ENCODE measurements at places on chromosomes 16 and 17. TPM values are rescaled to one million over a fixed set of nuclear protein-coding genes. Genes with fewer than 3 reads are reported as not detected.

- peaks cover 81% of the 10 kb centered on the region for H3K36me3 ChIP-seq
- peaks cover 10% of the 10 kb centered on the region for H3K27me3 ChIP-seq
- H3K27ac ChIP-seq = no peak overlapping the region
- no peak for DNase-seq
- H3K4me3 ChIP-seq = no peak overlapping the region
Observed at GRCh38 chr16:35570946-35571345, 2111.5 kb downstream of the TP53TG3F start.

Gene DOC2A
- 16.4 TPM for total RNA-seq

Gene KIF2B
- total RNA-seq = not detected

Gene HSPB9
- 0.57 TPM for total RNA-seq

GRCh38 chr17:79132271-79133064 lies 57.8 kb downstream of the ENGASE start:
- H3K36me3 ChIP-seq = no peaks in the 10 kb centered on the region
- no peak overlapping the region for H3K4me3 ChIP-seq
- no peaks in the 10 kb centered on the region for H3K4me1 ChIP-seq
- no peak for DNase-seq
- H3K27me3 ChIP-seq = no peaks in the 10 kb centered on the region

GRCh38 chr17:64148699-64149098 lies 18.8 kb upstream of the ERN1 start:
- DNase-seq = no peak
- H3K4me3 ChIP-seq = no peak overlapping the region
- H3K27ac ChIP-seq = no peak overlapping the region
- peaks cover 23% of the 10 kb centered on the region for H3K4me1 ChIP-seq
- H3K27me3 ChIP-seq = no peaks in the 10 kb centered on the region
- peaks cover 23% of the 10 kb centered on the region for H3K36me3 ChIP-seq

- H3K4me1 ChIP-seq = no peaks in the 10 kb centered on the region
- H3K27ac ChIP-seq = peak overlapping the region; percentile 2
- H3K36me3 ChIP-seq = no peaks in the 10 kb centered on the region
- H3K4me3 ChIP-seq = no peak overlapping the region
Observed at GRCh38 chr17:50325906-50326305, 20.0 kb upstream of the XYLT2 start.

DNA sequence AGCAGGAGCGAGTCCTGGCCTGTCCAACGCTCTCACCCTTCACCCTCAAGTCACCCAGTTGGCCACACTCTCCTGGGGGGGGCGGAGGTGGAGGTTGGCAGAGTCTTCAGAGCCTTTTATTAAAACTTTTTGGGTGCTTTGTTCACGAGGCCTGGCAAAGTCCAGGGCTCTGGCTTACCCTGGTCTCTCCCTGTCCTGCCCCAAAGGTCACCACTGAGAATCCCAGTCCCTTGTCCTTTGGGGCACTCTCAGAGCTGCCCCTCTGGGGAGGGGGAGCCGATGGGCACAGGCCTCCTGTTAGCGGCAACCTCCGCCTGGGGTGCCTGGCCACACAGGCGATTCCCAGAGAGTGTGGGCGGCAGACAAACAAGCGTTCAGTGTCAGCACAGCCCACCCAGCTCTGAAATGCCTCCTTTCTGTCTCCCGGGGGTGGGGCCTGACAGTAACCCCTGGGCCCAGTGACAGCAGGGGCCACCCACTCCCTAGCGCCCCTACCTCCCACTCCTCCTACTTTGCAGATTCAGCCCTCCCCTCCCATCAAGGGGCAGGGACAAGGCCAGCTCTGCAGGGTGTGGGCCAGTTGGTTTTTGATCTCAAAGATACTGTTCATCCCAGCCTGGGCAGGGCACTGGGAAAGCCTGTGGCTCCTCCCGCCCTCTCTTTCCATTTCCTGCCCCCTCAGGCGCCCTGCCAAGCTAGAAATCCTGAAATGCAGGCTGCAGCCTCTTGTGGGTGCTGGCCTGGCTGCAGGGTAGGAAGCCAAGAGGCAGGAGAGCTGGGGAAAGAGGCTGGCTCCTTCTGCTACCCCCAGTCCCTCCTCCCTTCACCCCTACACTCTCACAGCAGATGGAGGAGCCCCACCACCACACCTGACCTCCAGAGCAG lies 36.6 kb upstream of the EMP2 start:
- peaks cover 11% of the 10 kb centered on the region for H3K27me3 ChIP-seq
- H3K36me3 ChIP-seq = no peaks in the 10 kb centered on the region
- peak; percentile 31 for DNase-seq
- peak overlapping the region; percentile 53 for H3K4me3 ChIP-seq

DNA sequence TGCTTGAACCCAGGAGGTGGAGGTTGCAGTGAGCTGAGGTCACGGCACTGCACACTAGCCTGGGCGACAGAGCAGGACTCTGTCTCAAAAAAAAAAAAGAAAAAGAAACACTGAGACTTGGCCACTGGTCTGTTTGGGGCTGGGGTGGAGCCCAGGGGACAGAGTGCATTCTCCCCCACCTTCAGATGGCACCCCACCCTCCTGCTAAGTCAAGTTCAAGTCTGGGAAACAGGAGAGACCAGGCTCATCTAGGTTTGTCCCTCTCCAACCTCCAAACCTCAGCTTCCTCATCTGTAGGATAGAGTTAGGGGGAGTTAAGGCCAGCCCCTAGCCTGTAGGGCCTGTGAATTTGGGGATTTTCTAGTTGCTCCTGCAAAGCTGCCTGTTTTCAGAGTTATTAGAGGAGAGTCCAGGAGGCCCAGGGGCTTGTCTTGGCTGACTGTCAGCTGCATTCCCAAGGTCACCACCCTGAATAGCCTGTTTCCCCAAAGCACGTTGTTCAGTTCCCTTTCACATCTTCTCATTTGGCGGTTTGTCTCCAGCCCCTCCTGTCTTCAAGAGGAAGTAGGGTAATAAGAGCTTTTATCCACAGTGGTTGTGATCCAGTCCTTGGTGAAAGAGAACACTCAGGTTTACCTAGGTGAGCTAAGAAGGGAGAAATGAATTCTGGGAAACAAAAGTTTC lies 2.2 kb downstream of the MT3 start:
- no peak overlapping the region for H3K4me3 ChIP-seq
- no peak overlapping the region for H3K27ac ChIP-seq
- DNase-seq = no peak
- no peaks in the 10 kb centered on the region for H3K36me3 ChIP-seq
- H3K27me3 ChIP-seq = peaks cover 74% of the 10 kb centered on the region

GRCh38 chr17:27596566-27597187 lies 34.3 kb upstream of the LGALS9 start:
- H3K36me3 ChIP-seq = peaks cover 7% of the 10 kb centered on the region
- no peak overlapping the region for H3K4me3 ChIP-seq
- no peaks in the 10 kb centered on the region for H3K27me3 ChIP-seq
- DNase-seq = no peak
- no peaks in the 10 kb centered on the region for H3K4me1 ChIP-seq
- H3K27ac ChIP-seq = no peak overlapping the region

- DNase-seq = no peak
- peaks cover 62% of the 10 kb centered on the region for H3K36me3 ChIP-seq
- no peaks in the 10 kb centered on the region for H3K27me3 ChIP-seq
- peaks cover 8% of the 10 kb centered on the region for H3K4me1 ChIP-seq
- H3K4me3 ChIP-seq = no peak overlapping the region
Observed at GRCh38 chr17:30503558-30503957, 26.4 kb downstream of the GOSR1 start.

Gene ZG16
- total RNA-seq = not detected

DNA sequence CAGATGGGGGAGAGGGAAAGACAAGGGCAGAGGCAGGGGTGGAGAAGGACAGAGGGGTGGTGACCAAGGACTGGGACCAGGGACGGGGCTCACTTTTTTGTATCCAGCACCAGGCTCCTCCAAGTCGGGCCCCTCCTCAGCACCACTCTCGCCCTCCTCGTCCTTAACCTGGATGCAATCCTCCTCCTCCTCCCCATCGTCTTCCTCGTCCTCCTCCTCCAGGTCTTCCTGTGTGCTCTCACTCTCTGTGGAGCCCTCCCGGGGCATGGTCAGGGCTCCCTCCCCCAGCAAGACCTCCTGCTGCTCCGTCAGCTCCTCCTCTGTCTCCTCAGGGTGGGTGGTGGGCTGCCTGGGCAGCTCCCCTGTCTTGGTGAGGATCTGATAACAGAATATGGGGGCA lies 16.8 kb downstream of the G6PC3 start:
- peak overlapping the region; percentile 55 for H3K4me3 ChIP-seq
- H3K4me1 ChIP-seq = peaks cover 27% of the 10 kb centered on the region
- peak overlapping the region; percentile 87 for H3K27ac ChIP-seq
- no peaks in the 10 kb centered on the region for H3K27me3 ChIP-seq
- DNase-seq = no peak

- no peaks in the 10 kb centered on the region for H3K36me3 ChIP-seq
- H3K27me3 ChIP-seq = no peaks in the 10 kb centered on the region
- no peak for DNase-seq
- H3K4me1 ChIP-seq = peaks cover 12% of the 10 kb centered on the region
- no peak overlapping the region for H3K27ac ChIP-seq
Observed at GRCh38 chr16:88991813-88992350, 14.9 kb upstream of the CBFA2T3 start.

- H3K36me3 ChIP-seq = peaks cover 6% of the 10 kb centered on the region
- H3K4me3 ChIP-seq = no peak overlapping the region
- H3K27me3 ChIP-seq = no peaks in the 10 kb centered on the region
Observed at GRCh38 chr16:84739349-84740124, 39.7 kb downstream of the USP10 start.

- no peaks in the 10 kb centered on the region for H3K36me3 ChIP-seq
- no peak overlapping the region for H3K4me3 ChIP-seq
- H3K4me1 ChIP-seq = no peaks in the 10 kb centered on the region
- H3K27me3 ChIP-seq = peaks cover 6% of the 10 kb centered on the region
- no peak overlapping the region for H3K27ac ChIP-seq
- no peak for DNase-seq
Observed at GRCh38 chr17:28255616-28256015, 63.4 kb upstream of the TMEM97 start.

Gene ASGR1
- total RNA-seq = 17.7 TPM

GRCh38 chr16:30783280-30784109 lies 3.5 kb downstream of the ZNF629 start:
- no peak overlapping the region for H3K27ac ChIP-seq
- H3K27me3 ChIP-seq = no peaks in the 10 kb centered on the region
- DNase-seq = no peak
- peaks cover 14% of the 10 kb centered on the region for H3K36me3 ChIP-seq
- H3K4me1 ChIP-seq = peaks cover 24% of the 10 kb centered on the region

DNA sequence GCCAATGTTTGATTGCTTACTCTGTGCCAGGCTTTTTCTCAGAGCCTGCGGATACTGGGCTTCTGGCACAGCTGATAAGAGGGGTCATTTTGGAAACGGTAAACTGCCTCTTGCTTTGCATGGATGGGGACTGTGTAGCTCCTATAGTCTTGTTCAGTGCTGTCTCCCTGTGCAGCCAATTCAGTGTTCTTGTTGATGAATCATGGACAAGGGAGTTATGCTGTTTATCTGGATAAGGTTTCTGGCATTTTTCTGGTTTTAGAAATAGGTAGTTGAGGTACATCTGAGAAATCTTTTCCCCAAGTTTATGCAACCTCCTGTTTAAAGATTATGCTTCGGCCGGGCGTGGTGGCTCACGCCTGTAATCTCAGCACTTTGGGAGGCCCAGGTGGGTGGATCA lies 16.7 kb upstream of the TANGO6 start:
- no peak overlapping the region for H3K27ac ChIP-seq
- no peak for DNase-seq
- no peaks in the 10 kb centered on the region for H3K27me3 ChIP-seq
- peaks cover 73% of the 10 kb centered on the region for H3K36me3 ChIP-seq

GRCh38 chr17:72778169-72779151 lies 314.0 kb downstream of the SLC39A11 start:
- H3K27me3 ChIP-seq = peaks cover 2% of the 10 kb centered on the region
- H3K27ac ChIP-seq = no peak overlapping the region
- no peaks in the 10 kb centered on the region for H3K36me3 ChIP-seq
- DNase-seq = no peak
- H3K4me1 ChIP-seq = peaks cover 14% of the 10 kb centered on the region
- no peak overlapping the region for H3K4me3 ChIP-seq

DNA sequence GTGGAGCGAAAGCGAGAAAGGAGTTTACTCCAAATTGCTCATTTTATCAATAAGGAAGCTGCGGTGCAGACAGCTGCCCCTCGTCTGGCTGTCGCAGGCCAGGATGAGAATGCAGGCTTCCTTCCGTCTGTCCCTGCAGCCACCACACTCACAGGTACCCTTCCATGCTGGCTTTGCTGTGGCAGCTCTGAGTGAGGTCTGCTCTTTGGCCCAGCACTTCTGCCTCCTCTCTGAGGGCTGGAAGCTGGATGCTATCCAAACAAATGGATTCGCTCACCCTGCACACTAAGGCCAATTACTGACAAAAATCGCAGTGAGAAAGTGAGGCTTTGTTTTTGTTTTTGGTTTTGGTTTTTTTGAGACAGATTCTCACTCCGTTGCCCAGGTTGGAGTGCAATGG lies 7.0 kb downstream of the ARMC7 start:
- no peaks in the 10 kb centered on the region for H3K27me3 ChIP-seq
- H3K4me1 ChIP-seq = peaks cover 10% of the 10 kb centered on the region
- H3K4me3 ChIP-seq = no peak overlapping the region
- peaks cover 17% of the 10 kb centered on the region for H3K36me3 ChIP-seq
- no peak for DNase-seq

DNA sequence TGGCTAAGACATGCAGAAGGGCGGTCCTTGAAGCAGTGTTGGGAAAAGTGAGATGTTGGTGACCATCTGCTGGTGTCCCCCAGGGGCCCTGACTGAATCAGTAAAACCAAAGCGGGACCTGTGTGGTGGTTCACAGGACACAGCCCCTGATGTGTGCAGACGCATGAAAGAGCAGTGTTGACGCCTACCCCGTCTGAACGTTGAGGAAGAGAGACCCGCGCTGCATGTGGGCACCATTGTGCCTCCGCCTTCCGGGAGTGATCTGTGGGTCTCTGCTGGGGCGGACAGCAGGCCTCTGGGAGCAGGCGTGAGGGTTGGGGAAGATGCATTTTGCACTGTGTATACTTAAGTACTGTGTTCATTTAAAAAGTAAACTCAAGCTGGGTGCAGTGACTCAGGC lies 31.6 kb downstream of the MGRN1 start:
- H3K27ac ChIP-seq = no peak overlapping the region
- H3K27me3 ChIP-seq = no peaks in the 10 kb centered on the region
- DNase-seq = no peak
- no peak overlapping the region for H3K4me3 ChIP-seq

DNA sequence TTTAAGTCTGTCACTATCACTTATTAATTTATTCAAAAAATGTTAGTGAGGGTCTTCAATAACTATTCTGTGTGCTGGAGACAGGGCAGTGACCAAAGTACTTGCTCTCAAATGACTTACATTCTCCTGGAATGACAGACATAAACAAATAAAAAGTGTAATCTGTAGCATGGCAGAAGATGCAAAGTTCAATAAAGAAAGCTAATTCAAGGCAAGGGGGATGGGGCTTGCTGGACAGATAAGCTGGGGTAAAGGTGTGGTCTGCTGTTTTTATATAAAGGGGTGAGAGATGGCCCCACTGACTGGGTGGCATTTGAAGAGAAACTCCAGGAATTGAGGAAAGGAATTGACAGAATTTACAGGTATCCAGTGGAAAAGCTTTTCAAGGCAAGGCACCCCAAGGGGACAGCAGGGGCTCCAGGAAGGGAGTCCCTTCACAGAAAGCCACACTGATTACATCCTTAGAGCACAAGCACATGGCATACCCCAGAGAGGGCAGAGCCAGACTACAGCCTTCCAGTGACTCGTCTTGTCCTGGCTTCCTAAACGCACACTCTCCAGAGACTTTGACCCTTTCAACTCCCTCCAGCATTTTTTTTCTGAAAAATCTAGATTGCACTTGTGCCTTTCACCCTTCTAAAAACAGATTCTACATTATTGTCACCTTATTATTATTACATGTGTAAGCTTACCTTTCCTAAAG lies 123.7 kb upstream of the HS3ST3A1 start:
- H3K27me3 ChIP-seq = no peaks in the 10 kb centered on the region
- no peak overlapping the region for H3K27ac ChIP-seq
- H3K4me1 ChIP-seq = no peaks in the 10 kb centered on the region
- no peak for DNase-seq
- H3K4me3 ChIP-seq = no peak overlapping the region

All from WTC11 (cell line).